ENCODE measurements at places on chromosomes 6 and 20. TPM values are rescaled to one million over a fixed set of nuclear protein-coding genes. Genes with fewer than 3 reads are reported as not detected.
A peak's percentile ranks its signal among the peaks of the same experiment; 100 is the strongest.

- DNase-seq = no peak
Measured at GRCh38 chr6:35044145-35044745, 96.9 kb downstream of the TCP11 start.

GRCh38 chr6:163861627-163862026, 447.1 kb downstream of the QKI start:
- DNase-seq = no peak

DNA sequence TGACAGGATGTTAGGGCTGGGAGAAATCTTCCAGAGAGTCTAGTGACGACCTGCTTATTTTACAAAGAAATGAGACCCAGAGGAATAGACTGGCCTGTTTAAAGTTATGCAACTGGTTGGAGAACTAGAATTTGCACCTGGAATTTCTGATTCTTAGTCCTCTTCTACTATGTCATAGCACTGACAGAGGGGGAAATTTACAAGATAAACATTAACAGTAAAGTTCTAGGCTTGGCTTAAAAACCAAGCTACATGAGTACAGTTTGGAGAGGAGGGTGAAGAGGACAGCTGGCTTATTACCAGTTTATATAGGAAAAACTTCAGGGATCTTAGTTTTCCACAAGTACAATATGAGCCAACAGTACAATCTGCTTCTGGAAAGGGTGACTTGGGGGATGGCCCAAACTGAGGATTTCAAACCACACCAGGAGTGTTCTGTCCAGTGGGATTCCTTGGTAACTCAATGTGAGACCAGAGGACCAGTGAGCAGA, 269.6 kb downstream of the CD109 start:
- DNase-seq = no peak

DNA sequence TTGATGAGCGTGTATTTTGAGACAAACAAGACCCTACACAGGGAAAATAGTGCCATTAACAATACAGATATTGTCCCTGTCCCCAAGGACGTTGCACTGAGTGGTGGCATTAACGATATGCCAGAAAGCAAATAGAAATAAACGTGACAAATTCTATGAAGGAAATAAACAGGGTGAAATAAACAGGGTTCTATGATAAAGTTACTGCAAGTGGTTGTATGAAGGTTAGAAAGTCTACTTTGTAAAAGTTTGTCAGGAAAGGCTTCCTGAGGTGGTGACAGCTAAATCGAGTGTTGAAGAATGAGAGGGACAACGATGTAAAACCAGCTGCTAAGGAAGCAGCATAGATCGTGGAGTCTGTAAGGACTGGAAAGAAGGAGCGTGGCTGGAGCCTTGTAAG, 380.2 kb downstream of the LAMA2 start:
- no peak for DNase-seq

- DNase-seq = no peak
Measured at GRCh38 chr6:14771016-14771415, 474.9 kb upstream of the JARID2 start.

DNA sequence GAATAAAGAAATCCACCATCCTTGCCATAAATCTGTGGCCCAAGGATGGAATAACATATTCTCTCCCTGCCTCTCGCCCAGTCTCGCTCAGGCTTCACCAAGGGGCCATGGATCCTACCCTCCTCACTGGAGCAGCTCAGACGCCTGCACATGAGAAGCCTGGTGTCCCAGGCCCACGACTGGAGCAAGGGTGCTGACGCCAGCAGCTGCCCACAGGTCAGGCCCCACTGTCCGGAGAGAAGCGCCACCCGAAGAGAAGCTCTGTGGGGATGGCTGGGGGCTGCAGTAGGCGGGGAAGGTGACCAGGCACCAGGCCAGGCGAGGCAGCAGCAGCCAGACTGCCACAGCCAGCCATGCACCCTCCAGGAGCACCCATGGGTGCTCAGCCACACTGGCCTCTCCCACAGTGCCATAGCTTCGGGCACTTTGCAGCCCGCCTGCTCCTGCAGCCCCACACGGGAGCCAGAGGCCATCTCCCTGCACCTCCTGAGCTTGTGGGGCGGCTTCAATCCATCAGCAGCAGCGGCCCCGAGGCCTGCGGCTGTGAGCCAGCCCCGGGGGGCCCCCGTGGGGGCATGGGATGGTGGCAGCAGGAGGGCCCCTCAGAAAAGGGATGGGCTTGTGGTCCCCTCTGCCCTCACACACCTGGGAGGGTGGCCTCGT, 286.2 kb upstream of the SGK1 start:
- DNase-seq = no peak

HSPA1L gene
- 1.1 TPM for total RNA-seq

- no peak for DNase-seq
Measured at GRCh38 chr6:154111025-154111424, 72.0 kb downstream of the OPRM1 start.

ZNF334 gene
- total RNA-seq = 3.0 TPM

DNA sequence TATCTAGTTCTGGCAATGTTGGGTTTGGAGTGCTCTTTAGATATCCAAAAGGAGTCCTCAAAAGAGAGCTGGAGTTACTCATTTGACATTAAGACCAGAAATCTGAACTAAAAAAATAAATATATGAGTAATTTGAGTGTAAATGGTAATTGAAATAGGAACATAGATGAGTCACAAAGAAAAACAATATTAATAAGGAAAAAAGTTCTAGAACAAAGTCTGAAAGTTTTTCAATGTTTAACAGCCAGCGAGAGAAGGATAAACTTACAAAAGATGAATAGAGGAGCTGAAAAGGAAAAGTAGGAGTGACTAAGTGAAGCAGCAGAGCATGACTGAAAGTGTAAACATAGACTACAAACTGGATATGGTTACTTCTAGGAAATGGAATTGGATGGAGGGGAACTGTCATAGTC, 46.8 kb downstream of the EPM2A start:
- DNase-seq = no peak

DNA sequence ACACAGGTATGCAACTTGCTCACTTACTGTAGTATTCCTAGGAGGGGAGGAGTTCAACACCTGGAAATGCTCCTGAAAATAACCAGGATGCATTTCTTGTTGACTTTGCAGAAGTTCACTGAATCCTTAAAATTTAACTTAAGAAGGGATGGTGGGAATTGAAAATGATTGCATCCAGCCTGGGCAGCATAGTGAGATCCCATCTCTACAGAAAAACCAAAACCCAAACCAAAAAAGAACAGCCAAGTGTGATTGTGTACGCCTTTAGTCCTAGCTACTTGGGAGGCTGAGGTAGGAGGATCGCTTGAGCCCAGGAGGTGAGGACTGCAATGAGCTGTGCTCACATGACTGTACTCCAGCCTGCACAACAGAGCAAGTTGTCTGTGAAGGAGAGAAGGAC, 1.7 kb downstream of the DNAH8 start:
- DNase-seq = no peak

NHSL1 gene
- 23.2 TPM for total RNA-seq

GRCh38 chr6:166786704-166787293, 159.7 kb upstream of the RPS6KA2 start:
- DNase-seq = no peak

DNA sequence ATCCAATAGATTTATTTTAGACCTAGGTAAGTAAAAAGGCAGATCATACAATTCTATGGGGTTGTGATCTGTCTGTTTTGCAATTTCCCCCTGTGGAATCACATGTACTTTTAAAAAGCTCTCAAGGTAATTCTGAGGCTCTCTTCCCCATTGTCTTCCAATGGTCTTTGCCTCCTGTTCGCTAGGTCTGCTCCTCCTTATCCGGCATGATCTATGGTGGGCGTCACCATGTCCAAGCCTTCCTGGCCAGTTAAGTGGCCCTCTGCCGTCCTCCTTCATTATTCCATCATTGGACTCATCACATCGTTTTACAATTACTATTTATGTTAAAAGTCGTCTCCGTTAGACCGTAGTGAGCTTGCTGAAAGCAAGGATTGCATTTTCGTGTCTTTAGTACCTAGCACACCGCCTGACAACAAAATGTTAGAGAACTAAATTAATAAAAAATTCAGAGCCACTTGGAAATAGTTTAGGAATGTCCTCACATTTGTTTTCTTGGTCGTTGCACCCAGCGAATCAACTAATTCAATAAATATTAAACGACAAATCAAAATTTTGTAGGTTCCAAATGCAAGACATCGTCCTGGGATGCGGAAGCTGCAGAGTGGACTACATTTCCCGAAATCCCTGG, 2.2 kb upstream of the STXBP5 start:
- no peak for DNase-seq

MCHR2 gene
- not detected for total RNA-seq

- DNase-seq = no peak
Measured at GRCh38 chr6:47111685-47112084, 69.6 kb upstream of the ADGRF1 start.

- DNase-seq = no peak
Measured at GRCh38 chr20:36154700-36155628, at the start of gene EPB41L1. TSS of gene EPB41L1 (plus strand) at chr20:36154740. CDS start at chr20:36173778, 19,038 bp downstream.

RPRD1B gene
- total RNA-seq = 33.5 TPM

GRCh38 chr6:7148100-7148822, 40.5 kb downstream of the RREB1 start:
- DNase-seq = no peak

TMEM63B gene
- 17.0 TPM for total RNA-seq

FOXF2 gene
- 1.1 TPM for total RNA-seq

DNA sequence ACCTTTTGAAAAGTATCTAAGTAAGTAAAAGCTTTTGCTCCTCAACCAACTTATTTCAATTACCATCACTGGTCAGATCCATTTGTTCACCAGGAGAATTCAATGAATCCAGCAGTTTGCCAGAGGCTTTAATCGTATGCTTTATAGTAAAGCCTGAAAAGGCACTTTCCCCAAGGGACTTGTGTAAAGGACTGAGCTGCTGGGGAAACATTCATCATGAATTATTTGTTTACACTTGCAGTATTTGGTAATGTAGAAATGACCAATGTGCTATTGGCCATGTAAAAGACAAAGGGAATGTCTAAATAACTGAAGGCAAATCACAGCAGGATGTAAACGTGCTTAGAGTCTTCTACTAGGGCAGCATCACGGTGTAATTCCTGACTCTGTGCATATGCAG, 471.4 kb downstream of the ADGRB3 start:
- DNase-seq = no peak

DOK5 gene
- 10.2 TPM for total RNA-seq

- peak; percentile 27 for DNase-seq
Measured at GRCh38 chr6:52361414-52361944, 472 bp upstream of the PAQR8 start.

DNA sequence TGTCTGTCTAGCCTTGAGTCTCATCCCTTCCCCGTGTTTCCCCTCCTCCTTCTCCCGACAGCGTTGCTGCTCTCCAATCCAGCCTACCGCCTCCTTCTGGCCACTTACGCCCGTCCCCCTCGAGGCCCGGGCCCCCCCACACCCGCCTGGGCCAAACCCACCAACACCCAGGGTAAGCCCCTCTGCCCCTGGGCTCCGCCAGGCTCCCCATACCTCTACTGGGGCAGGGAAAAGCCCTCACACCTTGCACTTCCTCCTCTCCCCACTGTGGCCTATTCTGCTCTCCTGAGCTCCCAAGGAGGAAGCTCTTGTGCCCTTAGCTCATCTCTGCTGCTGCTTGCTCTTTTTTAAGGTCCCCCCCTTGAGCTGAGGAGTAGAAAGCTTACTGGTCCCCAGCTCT, 11.0 kb downstream of the DDR1 start:
- DNase-seq = no peak

MARCKS gene
- 22.6 TPM for total RNA-seq

DNA sequence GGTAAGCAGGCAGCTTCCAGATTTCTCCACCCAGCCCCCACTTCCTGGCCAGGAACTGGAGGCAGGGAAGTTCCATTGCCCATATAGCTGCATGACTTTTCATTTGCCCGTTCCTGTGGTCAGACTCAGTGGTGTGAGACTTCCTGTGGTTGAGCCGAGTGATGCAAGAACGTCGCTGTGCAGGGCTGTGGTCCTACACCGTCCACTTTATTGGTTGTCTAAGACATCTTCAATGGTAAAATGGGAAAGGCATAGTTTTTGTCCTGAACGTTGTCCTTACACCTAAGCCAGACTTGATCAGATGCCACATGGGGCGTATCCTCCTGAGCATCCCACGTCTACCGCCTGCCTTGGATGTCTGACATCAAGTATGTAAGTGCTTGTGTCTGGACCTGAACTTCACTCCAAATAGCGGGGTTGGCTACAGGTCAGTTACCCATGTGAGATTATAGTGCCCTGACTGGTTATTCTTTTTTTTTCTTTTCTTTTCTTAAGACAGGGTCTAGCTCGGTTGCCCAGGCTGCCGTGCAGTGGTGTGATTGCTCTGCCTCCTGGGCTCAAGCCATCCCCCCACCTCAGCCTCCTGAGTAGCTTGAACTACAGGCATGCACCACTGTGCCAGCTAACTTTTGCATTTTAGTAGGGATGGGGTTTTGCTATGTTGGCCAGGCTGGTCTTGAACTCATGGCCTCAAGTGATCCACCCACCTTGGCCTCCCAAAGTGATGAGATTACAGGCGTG, 25.9 kb upstream of the GTSF1L start:
- DNase-seq = no peak

DNA sequence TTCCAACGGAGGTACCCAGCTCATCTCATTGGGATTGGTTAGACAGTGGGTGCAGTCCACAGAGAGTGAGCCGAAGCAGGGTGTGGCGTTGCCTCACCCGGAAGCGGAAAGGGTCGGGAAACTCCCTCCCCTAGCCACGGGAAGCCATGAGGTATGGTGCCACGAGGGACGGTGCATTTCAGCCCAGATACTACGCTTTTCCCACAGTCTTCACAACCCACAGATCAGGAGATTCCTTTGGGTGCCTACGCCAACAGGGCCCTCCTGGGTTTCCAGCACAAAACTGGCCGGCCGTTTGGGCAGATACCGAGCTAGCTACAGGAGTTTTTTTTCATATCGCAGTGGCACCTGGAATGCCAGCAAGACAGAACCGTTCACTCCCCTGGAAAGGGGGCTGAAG, 46.9 kb downstream of the STXBP5 start:
- DNase-seq = no peak

DNA sequence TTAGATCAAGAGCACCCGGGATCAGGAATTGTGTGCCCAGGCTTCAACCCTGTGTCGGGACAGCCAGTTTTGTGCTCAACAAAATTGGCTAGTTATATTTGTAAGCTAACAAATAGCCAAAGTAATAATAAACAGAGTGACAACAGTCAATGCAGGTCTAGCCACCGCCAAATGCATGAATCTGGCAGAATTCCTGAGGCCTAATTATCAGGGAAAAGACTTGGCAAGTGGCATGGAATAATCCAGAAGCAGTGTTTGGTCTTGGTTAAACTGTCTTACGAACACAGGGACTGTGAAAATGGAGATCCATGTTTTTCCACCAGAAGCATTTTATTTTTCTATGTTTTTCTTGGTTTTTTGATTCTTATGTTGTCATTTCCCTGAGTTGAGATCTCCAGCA, 268.8 kb downstream of the ZNF217 start:
- no peak for DNase-seq

TREM1 gene
- 5.8 TPM for total RNA-seq

SPEF1 gene
- not detected for total RNA-seq
